RPMI7951 (cell line): ENCODE measurements at places on chromosomes 13 and 19. TPM values are rescaled to one million over a fixed set of nuclear protein-coding genes. Genes with fewer than 3 reads are reported as not detected.

DNA sequence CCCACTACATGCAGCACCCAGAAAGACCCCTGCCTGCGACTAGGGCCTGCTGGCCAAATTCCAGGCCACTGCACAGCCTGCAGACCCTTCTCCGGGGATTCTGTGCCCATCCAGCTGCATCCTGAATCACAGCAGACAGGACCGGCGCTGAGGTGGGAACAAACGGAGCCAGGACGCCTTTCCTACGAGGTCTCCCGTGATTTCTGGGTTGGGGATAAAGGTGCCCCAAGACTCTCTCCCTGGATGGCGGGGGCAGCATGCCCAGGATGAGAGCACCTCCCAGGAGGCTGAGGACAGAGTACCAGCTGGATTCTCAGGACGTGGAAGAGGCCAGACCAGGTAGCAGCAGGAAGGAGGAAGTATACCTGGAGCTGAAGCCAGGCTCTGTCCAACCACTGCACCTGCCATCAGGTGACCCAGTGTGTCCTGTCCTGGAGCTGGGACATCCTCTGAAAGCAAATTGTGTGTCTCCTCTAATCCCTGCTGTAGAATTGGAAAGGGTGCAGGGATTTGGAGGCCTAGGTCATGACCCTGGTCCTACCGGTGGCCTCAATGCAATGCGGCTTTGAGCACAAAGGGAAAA is 3.4 kb upstream of the FUT5 start:
- no peak for DNase-seq

DNA sequence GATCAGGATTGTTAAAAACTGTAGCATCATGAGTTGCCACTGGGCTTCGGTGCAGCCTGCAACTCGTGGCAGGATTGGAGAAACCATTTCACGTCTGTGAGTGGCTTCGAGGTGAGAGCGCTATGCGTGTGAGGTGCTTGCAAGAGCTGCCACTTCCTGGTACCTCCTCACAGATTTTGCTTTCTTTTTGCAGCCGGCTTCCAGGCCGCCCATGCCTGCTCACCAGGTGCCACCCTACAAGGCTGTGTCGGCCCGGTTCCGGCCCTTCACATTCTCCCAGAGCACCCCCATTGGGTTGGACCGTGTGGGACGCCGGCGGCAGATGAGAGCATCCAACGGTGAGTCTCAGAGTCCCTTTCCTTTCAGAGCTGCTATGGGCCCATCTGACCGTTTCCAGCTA is 57.9 kb upstream of the C1QTNF9 start:
- no peak for DNase-seq

DNA sequence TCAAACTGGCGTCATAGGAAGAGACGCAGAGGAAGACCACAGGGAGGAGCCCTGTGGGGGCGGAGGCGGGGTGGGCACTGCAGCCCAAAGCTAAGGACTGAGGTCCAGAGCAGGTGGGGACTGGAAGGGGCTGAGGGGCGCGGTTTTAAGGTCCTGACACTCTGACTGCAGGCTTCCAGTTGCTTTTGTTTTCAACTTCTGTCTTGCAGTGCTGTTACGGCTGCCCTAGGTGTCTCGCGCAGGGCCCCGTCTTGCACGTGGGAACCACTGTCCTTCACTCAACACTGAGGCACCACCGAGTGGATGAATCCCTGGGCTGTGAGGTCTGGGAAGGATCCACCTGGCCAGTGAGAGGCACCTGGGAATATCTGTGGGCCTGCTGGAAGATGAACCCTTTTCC is 76.0 kb downstream of the TEX29 start:
- DNase-seq: no peak

GRCh38 chr13:76868371-76868770 is 17.8 kb downstream of the KCTD12 start:
- no peak for DNase-seq

GRCh38 chr13:100608906-100609305 is 20.3 kb upstream of the GGACT start:
- DNase-seq: peak; percentile 13

GRCh38 chr19:4720037-4720700 is 3.5 kb downstream of the DPP9 start:
- no peak for DNase-seq

DNA sequence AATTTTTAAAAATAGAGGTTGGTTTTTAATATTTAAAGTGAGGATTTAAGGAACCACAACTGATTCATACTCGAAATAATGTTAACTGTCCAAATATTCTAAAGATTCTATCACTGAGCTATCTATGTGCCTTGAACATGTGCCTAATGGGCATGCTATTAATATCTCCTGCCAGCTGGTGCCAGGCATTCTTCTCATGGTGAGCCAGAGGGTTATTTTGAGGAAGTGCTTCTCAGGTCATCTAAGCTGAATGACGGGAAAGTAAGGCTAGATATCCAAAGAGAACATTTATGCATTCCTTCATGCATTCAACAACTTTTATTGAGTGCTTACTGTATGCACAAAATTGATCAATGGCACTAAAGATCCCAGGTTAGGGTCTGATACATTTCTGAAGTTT is 138.2 kb downstream of the PIBF1 start:
- DNase-seq: peak; percentile 1

DNA sequence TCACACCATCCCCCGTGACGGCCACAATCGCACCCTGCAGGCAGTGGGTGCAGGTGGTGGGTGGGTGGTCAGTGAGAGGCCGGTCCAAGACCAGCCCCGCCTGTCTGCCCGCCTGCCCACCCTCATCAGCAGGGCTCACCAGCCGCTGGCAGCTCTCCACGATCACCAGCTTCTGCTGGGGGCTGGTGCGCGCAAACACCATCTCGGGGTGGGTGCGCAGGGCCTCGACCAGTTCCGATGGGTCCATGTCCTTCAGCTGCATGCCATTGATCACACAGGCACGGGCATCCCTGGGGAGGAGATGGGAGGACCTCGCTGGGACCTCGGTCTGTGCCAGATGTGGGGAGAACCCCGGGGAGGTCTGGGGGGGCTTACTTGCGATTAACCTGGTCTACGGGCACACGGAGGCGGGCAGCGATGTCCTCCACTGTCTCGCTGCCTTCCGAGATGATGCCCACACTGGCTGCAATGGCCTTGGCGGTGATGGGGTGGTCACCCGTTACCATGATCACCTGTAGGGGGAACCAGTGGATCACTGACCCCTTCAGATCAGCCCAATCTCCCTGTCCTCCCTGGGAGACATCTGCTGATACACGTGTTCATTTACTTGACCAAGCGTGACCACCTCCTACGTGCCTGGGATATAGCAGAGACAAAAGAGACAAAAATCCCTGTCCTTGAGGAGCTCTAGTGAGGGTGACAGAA is 8.0 kb downstream of the ATP4A start:
- DNase-seq: peak; percentile 61

GRCh38 chr19:50478901-50479715 is 2.5 kb upstream of the GARIN5A start:
- peak; percentile 33 for DNase-seq

DNA sequence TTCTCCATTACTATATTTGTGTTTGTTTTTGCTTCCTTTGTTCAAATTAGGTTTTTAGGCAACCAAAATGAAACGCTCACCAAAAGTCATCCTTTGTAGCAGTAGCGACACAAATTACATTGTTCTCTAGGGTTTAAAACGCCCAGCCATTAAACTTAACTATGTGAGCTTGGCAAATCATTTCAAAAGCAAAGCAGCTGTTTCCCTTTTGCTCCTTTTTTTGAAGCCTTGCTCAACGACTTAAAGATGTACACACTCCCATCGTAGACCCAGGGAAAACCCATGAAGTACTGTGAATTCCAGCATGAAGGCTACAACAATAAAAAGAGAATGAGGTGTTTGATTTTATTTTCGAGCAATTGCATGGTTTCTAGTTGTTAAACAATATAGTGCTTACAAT is 106.7 kb downstream of the RAP2A start:
- DNase-seq: no peak

DNA sequence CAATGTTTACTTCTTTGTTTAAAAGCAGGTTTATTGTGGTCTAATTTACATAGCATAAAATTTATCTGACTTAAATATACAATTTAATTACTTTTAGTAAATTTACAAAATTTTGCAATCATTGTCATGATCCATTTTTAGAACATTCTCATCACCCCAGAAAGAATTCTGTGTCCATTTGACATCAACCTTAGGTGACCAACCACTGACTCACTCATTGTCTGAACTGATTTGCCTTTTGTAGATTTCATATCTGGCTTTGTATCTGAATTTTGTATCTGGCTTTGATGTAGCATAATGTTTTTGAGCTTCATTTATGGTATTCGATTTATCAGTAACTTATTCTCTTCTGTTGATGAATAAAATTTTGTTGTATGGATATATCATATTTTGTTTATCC is 40.4 kb downstream of the EDNRB start:
- no peak for DNase-seq

DNA sequence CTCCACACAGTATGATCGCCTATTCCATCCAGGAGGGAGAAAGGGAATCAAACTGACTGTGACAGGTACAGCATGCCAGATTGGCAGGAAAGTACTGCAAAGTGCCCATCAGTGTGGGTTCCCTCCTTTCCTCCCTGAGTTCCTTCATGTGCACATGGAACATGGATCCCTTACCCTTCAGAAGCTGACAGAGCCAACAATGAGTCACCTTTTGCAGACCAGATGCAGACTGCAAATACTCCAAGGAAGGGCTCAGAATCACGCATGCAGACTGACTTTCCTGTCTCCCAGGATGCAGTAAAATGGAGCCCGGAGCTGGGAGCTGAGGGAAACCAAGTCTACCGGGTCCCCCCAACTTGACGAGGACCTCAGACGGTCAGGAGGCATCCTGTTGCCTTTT is 41.8 kb downstream of the SACS start:
- peak; percentile 64 for DNase-seq

DNA sequence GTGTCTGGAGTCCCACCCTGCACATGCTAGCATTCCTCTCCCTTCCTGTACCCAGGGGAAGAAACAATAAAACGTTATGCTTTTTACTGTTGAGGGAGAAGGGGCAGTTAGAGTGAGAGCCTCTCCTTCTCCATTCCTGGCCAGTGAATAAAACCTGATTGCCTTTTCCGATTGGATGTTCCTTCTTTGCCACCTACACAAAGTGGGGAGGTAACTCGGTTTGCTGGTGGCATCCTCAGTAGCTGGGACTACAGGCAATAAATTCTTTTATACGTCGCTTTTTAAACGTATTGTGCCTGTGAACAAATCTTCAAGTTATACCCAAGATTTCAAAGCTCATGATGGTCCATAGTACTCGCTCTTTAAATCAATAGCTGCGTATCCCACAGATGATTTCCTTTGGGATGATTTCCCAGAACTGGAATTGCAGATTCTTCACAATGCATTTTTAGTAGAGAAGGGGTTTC is 660 bp upstream of the MVB12A start:
- DNase-seq: no peak

GRCh38 chr13:76454991-76455390 is 431.2 kb downstream of the KCTD12 start:
- DNase-seq: no peak

Gene ZNF284
- 3.4 and 3.5 TPM in 2 replicates for total RNA-seq

Gene ZNF345
- total RNA-seq: 2.5 and 3.2 TPM in 2 replicates

Gene TNFSF13B
- total RNA-seq: 1.6 and 2.8 TPM in 2 replicates

Gene U2AF1L4
- total RNA-seq: 9.4 and 20.5 TPM in 2 replicates

Gene ZFP36
- 2.9 and 6.4 TPM in 2 replicates for total RNA-seq

Gene ICAM4
- 0.24 and 0.39 TPM in 2 replicates for total RNA-seq

Gene ZNF578
- 0.78 and 1.6 TPM in 2 replicates for total RNA-seq

Gene ZNF585A
- total RNA-seq: 23.4 and 27.8 TPM in 2 replicates
